Cortex of kidney (tissue), 1 donor: ENCODE measurements at places on chromosomes 5 and 9.

- DNase-seq, result no peak
Observed at GRCh38 chr5:14995229-14995628, 123.7 kb upstream of the ANKH start.

GRCh38 chr9:86178503-86178902 lies 79.1 kb upstream of the GOLM1 start:
- no peak for DNase-seq

GRCh38 chr9:76023715-76024195 lies 133.3 kb downstream of the PCSK5 start:
- no peak for DNase-seq

GRCh38 chr9:33111631-33112030 lies 35.2 kb upstream of the SMU1 start:
- no peak for DNase-seq

GRCh38 chr9:124415852-124416484 lies 726 bp upstream of the PSMB7 start:
- DNase-seq, result no peak

- DNase-seq, result no peak
Observed at GRCh38 chr9:128218518-128219389, 15.6 kb downstream of the DNM1 start.

DNA sequence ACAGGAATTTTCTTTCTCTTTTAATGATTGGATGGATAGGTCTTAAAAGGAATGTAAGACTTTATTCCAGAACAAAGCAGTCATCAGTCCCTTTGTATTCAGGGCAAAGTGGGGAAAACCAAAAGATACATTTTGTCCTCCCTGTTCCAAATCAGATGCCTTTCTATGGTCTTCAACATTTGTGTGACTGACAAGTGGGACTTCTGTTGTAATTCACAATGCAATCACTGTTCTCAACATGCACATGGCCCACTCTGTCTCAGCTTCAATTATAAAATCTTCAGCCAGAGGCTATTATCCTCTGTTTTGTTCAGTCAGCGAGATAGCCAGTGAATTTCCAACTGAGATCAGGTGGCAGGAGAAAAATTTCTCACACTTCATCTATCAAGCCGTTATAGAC lies 95.5 kb upstream of the ERBIN start:
- no peak for DNase-seq

GRCh38 chr5:135235551-135236227 lies 163.3 kb downstream of the MACROH2A1 start:
- DNase-seq, result no peak

DNA sequence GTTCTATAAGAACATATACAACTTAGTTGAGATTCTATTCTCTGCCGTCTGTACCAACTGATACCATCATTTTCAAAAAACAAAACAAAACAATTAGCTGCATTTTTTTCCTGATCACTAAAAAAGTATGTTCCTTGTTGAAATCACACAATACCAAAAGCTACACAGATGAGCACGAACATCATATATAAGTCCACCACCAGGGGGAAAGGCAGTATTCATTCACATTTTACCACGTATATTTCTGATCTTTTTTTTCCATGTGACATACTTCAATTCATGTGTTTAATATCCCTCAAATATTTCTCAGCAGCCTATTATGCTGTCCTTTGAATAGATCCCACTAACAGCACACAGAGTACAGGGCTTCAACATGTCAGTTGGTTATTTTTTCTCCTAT lies 40.6 kb downstream of the IRX2 start:
- no peak for DNase-seq

DNA sequence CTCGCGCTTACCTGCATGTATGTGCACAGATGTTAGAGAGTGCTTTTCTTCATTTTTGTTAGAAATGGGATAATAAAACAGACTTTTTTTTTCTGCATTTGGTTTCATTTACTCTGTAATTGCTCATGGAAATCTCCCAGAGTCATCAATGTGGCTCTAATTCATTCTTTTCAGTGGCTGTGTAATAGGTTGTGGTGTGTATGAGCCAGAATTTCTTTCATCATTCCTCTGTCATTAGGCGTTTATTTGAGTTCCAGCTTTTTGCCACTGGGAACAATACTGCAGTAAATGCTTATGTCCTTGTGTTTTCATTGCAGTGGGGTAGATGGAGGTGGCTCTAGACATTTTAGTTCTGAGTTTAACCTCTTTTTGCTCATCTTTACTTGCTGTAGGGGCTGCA lies 118.9 kb downstream of the NXNL2 start:
- DNase-seq, result no peak

GRCh38 chr9:31135567-31135966 lies 1248.9 kb upstream of the ACO1 start:
- no peak for DNase-seq

- DNase-seq, result no peak
Observed at GRCh38 chr5:121979691-121980090, 17.9 kb downstream of the SRFBP1 start.

DNA sequence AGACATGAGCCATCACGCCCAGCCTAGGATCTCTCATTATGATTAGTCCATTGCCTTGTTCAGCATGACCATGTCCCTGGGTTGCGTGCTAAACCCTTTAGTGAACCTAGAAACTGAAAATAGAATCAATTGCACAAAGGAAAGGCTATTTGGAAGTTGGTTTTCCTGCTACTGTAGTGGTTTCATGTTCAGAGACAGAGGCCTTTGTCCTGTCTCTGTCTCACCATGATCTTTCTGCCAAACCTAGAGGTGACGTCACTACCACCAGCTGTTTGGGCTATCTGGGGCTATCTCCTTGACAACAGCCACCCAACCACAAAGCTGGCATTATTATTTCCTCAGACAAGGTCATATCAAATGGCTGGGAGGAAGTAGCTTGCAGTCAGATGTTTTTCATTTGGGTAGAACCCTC lies 4.0 kb upstream of the CDK5RAP2 start:
- DNase-seq, result no peak

DNA sequence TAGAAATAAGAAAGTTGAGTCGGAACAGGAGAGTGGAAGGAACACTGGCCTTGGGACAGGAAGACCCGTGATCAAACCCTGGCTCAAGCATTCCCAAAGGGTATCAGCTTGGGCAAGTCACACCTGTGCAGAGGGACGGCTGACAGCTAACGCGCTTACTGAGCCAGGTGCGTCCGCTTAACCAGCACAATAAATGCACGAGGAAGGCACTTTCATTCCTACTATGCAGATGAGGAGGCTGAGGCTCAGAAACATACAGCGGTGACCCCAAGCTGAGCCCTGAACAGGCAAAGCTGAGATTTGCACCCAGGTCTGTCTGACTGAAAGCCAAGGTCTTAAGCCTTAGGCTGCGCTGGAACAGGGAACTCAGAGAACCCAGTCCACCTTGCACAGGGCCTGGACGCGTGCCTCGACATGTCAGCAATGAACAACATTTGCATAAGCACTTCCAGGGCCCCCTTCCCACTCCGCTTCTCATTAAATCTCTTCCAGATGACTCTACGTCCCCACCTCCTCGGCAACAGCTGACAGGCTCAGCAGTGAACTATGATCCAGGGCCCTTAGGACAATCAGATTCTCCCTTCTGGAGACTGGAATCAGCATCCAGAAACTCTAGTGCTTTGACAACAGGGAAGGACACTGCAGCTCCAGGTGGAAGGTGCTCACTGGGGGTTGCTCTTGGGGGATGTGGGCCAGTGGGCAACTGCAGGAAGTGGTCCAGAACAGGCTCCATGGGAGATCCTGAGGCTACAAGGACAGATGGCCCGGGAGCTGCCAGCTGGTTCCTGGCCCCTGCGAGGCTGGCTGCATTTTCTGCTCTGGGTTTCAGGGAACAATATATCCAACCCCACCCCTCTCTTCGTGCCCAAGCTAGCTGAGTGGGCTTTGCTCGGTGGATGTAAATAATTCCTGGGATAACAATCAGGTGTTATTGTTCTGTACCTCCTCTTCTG lies 35.2 kb downstream of the SH3PXD2B start:
- DNase-seq, result no peak

DNA sequence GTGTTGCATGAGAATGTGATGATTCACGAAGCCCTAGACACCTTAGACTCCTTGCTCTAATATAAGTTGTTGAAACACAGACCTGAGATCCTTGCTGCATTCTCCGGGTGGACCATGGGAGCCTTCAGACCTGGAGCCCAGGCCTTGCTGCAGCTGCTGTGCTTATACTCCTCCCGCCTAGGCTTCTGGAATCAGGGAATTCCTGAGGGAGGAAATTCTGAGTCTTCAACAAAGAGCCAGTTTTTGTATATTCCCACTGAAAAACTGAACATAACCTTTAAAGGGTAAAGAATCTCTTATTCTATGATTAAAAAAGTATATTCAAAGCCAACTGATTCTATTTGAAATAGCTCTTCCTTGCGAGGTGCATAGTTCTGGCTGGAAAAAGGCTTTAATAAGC lies 245.1 kb upstream of the ELAVL2 start:
- DNase-seq, result no peak

DNA sequence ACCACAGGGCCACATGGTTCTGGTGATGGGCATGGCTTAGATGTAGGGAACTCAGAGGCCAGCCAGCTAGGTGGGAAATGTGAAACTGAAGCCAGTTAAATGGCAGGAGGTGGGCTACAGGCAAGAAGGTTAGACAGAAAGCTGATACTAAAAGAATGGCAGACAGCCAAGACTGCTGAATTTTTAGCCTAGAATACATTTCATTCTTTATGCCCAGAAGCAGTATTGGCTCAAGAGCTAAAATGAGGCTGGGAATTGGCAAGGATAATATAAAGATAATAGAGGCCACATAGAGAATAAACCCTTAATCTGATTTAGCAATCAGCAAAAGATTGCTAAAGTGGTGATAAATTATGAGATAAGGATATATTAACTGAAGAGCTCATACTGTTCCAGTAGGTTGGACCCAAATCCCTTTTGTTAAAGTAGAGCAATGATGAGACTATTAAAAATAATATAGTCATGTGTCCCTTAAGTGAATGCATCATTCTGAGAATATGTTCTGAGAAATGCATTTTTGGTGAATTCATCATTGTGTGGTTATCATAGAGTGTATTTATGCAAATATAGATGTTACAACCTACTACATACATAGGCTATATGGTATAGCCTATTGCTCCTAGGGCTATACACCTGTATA lies 234.3 kb downstream of the CHSY3 start:
- DNase-seq, result no peak

GRCh38 chr5:44845777-44846176 lies 37.0 kb downstream of the MRPS30 start:
- DNase-seq, result no peak

DNA sequence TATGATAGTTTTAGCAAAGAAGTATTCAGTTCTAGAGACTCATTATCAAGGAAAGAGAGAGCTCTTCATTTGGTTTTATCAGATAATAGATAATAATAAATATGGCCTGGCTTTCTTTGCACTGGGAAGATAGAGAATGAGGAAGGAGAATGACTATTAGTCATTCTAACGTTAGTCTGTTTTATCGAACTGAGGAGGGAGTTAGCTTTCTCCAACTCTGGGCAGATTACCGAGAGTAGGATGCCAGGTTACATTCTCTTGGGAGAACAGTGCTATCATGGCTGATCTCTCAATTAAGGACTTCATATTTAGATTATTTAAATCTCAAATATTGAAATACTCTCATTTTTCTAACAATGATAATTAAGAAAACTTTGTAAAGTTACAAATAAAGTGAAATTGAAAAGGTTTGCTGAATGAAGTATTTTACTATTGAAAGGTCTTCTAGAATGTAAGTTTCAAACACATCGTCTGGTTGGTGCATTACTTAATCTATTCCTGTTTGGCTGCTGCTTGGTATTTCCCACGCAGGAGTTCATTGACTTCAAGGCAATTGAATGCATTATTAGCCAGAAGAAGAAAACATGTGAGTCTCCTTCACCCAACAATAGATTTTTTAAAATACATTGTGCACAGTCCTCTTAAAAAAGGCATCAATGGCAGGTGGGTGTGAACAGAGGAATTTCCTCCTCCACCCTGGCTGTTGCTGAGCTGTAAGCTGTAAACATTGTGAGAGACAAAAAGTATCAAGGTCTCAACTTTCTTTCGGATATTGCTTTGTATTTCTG lies 140.8 kb downstream of the C9orf152 start:
- no peak for DNase-seq

GRCh38 chr5:54453046-54453445 lies 2.5 kb upstream of the HSPB3 start:
- no peak for DNase-seq

DNA sequence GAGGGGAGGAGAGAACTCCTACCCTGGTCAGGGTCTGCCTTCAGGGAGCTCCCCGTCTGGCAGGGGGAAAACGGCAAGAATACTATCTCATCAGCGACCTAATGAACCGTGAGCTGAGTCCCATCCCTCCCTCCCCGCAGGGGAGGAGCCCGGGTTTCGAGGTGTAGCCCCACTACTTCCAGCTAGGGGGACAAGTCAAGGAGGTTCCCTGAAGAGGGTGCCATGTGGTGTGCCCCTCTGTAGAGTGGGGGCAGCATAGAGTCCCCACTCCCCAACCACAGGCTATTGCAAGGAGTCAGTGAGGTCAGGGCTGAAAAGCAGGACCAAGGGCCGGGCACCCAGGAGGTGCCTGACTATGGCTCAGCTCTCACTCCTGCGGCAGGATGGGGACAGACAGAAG lies 50.9 kb upstream of the RXRA start:
- no peak for DNase-seq

DNA sequence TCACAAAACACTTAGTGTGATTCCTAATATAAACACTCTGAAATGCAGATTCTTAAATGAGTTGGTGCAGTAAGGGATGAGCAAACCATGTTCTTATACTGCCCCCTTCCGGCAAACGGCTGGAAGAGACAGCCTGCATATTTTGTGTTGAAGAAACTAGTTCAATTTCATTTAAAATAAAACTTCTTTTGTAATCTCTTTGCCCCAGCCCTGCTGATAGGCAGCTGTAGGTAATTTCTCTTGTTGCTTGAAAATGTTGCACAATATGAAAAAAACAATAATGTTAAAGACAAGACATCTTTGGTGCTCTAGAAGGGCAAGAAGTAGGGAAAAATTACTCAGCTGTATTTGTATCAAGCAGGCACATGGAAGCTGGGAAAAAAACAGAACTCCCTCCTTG lies 89.7 kb upstream of the CCNG1 start:
- no peak for DNase-seq

DNA sequence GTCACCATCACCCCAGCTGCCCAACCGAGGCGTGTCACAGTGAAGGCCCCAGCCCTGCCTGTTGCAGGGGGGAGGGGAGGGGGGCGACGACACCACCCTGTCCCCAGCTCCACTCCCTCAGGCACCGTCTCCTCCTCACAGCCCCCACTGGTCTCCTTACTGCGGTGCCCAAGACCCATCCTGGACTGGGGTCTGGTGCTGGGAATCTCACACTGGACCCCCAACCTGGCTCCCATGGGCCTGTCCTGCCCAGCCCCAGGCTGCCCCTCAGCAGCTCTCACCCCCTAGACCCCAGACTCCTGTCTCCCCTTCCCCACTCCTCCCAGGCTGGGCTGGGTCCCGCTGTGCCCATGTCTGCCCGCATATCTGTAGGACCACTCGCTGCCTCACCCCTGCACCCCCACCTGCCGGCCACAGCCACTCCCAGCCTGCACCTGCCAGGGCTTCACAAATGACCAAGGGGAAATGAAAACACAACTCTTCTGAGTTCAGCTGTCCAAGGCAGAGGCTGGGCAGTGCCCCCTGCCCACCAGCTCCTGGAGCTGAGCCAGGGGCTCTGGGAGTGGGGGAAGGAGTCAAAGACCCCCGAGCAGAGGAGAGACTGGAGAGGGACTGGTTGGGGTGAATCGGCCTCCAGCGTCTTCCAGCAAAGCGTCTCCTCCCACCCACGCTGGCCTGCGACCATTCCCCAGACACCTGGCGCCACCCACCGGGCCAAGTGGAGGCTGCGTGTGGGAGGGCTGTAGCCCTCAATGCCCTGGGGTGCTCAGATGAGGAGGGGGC lies 32.6 kb upstream of the EGFL7 start:
- DNase-seq, result no peak

GRCh38 chr5:126198531-126198930 lies 224.7 kb upstream of the GRAMD2B start:
- DNase-seq, result no peak
